ENCODE measurements at places on chromosomes 12 and 14.

DNA sequence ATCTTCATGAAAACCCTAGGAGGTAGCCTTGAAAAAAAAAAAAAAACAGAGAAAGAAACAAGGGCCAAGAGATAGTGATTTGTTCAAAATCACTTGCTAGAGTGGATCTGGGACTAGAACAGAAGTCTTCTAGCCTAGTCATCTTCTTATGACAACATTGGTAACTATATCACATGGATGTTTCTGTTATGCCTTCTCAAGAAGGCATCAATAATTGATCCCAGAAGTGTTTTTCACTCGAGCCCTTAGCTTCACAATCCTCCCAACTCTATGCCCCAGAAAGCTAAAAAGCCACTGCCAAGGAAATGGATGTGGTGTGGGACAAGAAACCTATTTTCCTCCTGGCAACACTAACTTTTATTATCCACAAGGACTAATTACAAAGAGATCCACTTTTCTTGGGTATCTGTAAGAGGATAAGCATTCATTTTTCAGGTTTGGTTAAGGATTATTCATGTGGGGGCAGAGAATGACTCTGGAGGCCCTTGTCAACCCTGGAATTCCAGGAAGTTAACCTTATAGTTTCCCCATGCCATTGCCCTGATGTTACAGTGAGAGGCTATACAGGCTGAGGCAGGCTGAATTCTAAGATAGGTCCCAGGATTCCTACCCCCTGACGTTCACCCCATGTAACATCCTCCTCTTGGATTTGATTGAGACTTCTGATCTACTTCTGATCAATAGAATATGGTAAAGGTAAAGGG, 67.7 kb upstream of the CPM start:
- no peak for DNase-seq

GRCh38 chr14:93683226-93683625, 105.1 kb downstream of the PRIMA1 start:
- DNase-seq = no peak

DNA sequence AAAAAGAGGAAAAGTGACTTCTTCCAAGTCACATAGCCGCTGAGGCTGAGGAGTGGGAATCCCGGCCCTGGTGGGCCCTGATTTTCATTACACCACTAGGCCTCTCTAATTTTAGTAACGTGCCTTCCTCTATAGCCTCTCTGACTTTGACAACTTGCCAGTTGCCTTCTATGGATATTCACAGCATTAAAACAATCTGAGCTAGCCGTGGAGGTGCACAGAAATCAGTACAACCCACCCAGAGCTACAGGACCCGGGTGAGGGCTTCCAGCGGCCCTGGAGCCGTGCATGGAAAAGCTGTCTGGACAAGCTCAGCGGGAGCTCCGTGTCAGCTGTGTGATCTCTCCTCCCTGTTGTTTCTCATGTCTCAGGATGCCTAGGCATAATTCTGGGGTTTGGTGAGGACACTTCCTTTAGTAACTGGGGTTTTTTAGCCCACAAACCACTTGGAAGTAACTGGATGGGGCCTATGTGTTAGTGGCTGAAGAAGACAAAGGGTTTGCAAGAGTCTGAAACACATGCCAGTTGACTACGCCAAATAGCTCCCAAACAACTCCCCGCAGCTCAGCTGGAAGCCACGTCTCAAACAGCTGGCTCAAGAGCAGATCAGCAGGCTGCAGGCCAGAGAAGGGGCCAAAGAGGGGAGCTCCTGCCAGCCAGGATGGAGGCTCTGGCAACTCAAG, 53.0 kb downstream of the SSH1 start:
- peak; percentile 85 for DNase-seq

GRCh38 chr14:59831121-59831730, 39.4 kb downstream of the RTN1 start:
- DNase-seq = no peak

GRCh38 chr14:96702831-96703230, 94.4 kb upstream of the VRK1 start:
- DNase-seq = no peak

DNA sequence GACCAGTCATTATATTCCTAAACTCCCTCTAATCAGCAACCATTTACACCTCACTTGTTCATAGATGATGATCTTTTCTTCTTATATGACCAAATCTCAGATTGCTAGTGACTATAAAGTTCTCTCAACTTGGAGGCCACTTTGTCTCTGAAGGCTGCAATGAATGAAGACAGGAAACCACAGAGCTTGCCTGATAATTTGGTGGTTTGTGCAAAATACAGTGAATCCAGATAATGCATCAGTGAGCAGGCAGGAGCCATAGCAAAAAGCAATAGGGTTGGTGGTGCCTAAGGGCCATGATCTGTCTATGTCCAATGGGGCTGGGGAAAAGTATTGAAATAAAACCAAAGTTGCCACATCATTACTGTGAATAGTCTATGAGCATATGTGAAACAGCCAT, 123.8 kb upstream of the LRFN5 start:
- DNase-seq = no peak

DNA sequence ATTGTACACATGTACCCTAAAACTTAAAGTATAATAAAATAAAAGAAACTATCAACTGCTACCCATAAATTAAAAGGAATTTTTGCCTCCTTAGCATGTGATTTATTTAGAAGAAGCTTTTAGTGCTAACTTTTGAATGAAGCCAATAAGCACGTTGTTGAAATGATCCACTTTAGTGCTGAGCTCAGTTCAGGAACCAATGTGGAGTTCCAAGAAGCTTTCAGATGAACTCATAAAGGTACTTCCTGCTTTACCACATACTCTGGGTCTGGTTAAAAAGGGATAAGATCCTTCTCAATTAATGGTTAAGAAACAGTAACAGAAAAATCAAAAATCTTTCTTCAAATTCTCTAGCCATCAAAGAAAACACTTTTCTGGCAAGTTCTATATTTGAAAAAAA, 39.4 kb downstream of the TMTC1 start:
- no peak for DNase-seq

GRCh38 chr14:89351516-89352404, 65.3 kb downstream of the FOXN3 start:
- no peak for DNase-seq

- DNase-seq = no peak
Observed at GRCh38 chr12:124650912-124651311, 83.5 kb upstream of the NCOR2 start.

GRCh38 chr14:48849741-48850322, 736.3 kb downstream of the RPS29 start:
- DNase-seq = no peak

DNA sequence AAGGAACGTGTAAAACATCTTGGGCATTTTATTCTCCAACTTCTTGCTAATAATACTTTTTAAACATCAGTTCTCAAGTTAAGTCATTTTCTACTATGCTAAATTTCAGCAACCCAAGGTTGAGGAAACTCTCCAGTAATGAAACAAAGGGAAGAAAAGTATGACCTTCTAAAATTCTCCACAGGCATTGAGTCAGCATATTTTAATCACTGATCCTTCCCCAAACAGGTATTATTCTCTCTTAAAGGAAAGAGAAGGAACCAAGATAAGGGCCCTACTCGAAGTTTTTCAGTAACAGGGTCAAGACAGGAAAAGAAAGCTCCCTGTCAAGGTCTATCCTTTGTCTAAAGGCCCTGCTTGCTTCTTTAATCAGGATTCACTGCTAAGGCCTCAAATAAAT, 3.0 kb downstream of the KICS2 start:
- no peak for DNase-seq

DNA sequence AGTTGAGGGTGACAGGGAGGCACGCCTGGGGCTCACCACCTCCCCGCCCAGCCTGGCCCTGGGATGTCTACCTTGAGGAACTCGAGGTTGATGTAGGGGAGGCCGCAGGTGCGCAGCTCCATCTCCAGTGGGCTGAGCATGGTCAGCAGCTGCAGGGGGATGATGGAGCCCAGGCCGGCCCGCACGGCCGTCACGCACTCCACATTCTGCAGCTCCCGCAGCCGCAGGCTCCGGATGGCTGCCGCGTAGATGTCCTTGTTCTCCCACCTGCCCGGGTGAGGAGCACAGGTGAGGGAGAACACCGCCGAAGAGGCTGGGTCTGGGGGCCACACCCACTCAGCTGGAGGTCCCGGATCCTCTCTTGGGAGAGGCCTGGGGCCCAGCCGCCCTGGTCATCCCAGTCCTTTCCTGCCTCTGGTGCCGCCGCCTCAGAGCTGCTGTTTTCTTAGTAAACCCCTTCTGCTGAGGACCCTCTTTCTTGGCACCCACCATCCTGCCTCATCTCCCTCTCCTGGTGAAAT, 38.2 kb downstream of the TRAFD1 start:
- no peak for DNase-seq

GRCh38 chr14:90804292-90805083, 11.7 kb downstream of the TTC7B start:
- no peak for DNase-seq

DNA sequence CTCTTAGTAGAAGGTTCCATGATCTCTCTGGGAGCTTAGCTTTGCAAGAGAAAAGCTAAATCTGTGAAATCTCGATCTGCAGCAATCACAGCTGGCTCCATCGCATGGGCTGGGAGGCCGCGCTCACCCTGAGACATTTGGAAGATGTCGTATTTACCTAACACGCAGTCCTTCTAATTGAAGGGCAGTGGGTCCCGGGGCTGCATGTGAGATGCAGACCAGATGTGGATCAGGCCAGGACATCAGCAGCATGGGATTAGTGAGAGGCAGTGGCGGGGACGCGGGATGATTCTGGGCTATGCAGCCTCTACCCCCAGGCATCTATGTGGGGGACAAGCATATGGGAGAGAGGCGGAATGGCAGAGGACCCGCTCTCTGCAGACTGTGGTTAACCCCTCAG, 312.4 kb upstream of the RTL1 start:
- no peak for DNase-seq

DNA sequence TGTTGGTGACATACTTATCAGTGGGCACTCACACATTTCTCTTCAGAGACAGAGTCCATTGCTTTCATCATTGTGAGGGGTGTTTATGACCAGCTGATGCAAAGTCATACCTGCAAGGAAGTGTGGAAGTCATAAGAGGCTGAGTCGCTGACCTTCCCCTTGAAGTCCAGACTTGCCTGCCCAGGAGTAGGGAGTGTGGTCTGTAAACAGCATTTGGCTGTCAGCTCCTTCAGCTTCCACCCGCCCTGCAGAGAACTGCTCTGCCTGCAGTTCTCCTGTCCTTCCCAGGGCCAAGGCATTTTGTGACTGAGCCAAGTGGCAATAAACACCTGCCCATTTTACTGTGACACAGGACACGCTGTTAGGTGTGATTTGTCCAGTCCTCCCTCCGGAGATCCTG, 801.3 kb downstream of the BCL11B start:
- no peak for DNase-seq

- DNase-seq = no peak
Observed at GRCh38 chr14:36521598-36522345, 1.7 kb upstream of the NKX2-1 start.

DNA sequence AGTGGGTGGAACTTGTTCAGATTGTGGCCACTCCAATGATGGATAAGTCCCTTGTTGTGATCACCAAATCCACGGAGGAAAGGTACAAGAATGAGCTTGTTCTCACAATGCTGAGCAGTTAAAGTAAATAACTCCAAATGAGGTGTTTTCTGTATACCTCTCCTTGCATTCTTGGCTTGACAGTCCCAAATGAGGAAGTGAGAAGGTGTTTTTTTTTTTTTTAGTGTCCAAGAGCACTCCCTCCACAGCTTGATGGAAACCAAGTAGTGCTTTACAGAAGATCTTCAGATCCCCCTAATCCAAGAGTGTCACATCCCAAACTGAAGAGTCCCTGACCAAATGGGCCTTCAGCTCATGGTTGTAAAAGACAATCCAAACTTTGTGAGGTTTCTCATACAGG, 153.6 kb downstream of the ATP23 start:
- no peak for DNase-seq

- DNase-seq = no peak
Observed at GRCh38 chr14:59004012-59004411, 184.5 kb upstream of the DAAM1 start.

DNA sequence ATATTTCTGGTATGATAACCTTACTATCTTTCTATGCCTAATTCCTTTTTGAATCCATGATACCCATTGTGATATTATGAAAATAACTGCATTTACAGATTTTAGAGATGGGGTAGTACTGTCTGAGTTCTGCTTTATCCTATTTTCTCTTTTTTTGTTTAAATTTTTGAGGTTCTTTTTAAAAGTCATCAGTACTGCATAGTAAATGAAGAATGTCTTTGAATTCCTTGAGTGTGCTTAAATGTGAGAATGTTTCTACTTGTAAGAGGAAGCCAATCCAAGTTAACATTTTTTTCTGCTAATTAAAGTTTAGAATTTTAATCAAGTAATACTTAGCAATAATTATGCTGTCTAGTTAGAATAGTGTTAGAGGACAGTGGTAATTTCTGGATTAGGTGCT, 474.6 kb downstream of the PCNX1 start:
- no peak for DNase-seq

DNA sequence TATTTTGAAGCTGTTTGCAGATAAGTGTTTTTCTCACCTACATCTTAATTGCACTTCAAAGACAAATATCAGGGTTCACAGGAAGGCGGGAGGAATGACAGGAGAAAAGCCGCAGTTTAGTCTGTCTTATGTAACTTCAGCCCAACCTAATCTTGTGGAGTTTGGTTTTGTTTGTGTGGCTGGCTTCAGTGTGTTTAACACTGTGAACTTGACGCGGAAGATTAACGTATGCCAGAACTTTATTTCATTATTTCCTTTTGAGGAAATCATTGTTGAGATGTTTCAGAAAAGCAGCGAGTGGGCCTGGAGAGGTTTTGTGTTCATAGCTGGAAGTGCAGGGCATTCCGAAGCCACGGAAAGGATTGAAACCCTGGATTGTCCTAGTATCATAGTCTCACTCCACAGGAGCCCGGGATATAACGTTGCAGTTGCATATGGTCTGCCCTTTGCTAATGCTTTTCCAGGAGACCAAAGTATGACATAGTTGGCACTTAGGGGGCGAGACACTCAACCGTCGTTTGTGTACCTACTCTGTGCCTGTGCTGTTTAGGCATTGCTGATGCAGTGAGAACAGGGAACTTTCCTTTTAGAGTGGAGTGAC, 2.0 kb downstream of the PELI2 start:
- no peak for DNase-seq

GRCh38 chr14:60575008-60575407, 66.1 kb downstream of the SIX6 start:
- no peak for DNase-seq

GRCh38 chr14:97074456-97074855, 277.3 kb downstream of the VRK1 start:
- no peak for DNase-seq

All from fibroblast of skin of left biceps (primary cell).